ENCODE measurements at places on chromosomes 4 and X.

DNA sequence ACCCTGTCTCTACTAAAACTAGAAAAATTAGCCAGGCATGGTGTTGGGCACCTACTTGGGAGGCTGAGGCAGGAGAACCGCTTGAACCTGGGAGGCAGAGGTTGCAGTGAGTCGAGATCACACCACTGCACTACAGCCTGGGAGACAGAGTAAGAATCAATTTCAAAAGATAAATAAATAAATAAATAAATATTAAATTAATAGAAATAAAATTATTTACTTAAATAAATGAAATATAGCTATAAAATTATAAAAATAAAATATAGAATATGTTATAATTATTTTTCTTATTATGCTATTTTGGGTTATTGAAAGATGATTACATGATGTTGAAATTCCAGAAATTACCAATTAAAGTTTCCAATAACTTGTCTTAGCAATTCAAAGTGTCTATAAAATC is 1029.8 kb upstream of the AGA start:
- DNase-seq, result no peak

- DNase-seq, result no peak
Observed at GRCh38 chr4:174742561-174742960, 86.5 kb downstream of the GLRA3 start.

GRCh38 chr4:2626231-2626630 is 89.8 kb downstream of the FAM193A start:
- no peak for DNase-seq

DNA sequence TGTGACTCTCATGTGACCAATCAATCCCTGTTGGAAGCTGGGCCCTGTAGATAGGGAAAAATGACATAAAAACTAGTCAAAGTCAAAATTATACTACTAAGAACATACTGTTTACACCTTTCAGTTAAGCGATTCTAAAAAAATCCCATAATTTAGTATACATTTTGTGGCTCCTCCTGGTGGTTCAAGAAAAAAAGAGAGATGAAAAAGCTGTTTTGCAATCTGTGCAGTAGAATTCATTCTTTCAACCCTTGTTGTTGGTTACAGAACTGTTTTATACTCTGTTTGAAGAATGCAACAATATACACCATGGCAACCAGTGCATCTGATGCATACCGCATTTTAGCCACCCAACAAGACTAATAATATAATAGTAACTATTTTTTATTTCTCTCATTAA is 66.8 kb upstream of the ANK2 start:
- DNase-seq, result no peak

DNA sequence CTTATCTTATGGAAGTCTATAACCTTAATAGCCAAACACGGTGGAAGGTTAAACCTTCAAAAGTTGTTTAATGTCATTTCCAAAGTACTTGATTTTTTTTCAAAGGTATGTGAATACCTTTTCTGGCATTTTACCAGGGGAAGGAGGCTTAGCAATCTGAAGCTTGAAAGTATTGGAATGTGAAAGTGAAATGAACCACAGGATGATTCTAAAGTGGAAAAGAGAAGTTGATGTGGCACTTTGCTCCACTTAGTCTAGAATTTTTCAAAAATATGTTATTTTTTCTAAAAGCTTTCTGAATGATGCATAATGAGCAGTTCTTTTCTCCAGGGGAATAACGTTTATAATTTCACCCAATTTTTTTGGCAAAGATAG is 19.2 kb downstream of the PI4K2B start:
- no peak for DNase-seq

- DNase-seq, result no peak
Observed at GRCh38 chr4:7189475-7190277, 2.7 kb upstream of the SORCS2 start.

GRCh38 chr4:67580577-67580976 is 22.1 kb downstream of the STAP1 start:
- no peak for DNase-seq

GRCh38 chr4:139920486-139921002 is 233.4 kb downstream of the MAML3 start:
- DNase-seq, result no peak

DNA sequence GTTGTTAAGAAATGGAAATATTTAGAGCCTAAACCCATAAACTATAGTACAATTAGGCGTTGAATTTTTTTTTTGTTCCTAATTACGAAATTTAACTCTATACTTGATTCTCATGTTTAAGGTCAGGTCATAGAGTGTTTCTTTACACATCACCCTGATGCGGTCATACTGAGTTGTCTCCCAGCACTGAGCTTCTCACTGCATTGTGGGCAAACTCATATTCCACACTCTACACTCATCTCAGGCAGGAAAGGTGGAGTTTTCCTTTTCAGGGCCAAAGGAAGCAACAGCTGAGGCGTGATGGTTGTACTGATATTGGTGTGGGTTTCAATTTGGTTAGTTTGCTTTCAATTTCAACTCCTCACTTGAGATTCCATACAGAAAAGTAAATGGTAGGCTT is 75.4 kb downstream of the FAT4 start:
- no peak for DNase-seq

DNA sequence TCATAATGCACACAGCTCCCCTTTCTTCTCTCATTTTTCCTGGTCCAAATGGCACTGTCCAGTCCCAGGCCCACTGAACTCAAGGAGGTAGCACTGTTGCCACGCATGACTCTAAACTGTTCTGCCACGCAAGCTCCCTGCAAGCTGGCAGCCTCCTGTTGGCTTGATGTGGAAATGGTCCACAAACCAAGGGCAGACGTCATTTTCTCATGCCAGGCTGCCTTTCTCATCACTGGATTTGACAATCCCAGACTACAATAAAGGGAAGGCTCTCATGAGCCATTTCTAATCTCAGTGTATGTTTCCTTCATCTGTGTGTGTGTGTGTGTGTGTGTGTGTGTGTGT is 22.4 kb downstream of the OTOP1 start:
- DNase-seq, result no peak

Data from stimulated activated CD4-positive, alpha-beta T cell treated with anti-CD3 and anti-CD28 coated beads, Interleukin-1b, Interleukin-23, amount 100 ng/mL, for 1 hour (primary cell).